Mesenchymal stem cell (in vitro differentiated cells and primary cell): ENCODE measurements at places on chromosomes 5 and 9.

GRCh38 chr5:174810796-174811195 lies 86.4 kb downstream of the MSX2 start:
- no peaks in the 10 kb centered on the region for H3K27me3 ChIP-seq
- DNase-seq = no peak
- H3K4me1 ChIP-seq = no peaks in the 10 kb centered on the region
- no peaks in the 10 kb centered on the region for H3K36me3 ChIP-seq
- H3K27ac ChIP-seq = no peak overlapping the region

- H3K36me3 ChIP-seq = no peaks in the 10 kb centered on the region
- H3K4me1 ChIP-seq = no peaks in the 10 kb centered on the region
- H3K4me3 ChIP-seq = no peak overlapping the region
- H3K27ac ChIP-seq = no peak overlapping the region
These were observed 256.5 kb downstream of the CETN3 start for GRCh38 chr5:90153031-90153430.

DNA sequence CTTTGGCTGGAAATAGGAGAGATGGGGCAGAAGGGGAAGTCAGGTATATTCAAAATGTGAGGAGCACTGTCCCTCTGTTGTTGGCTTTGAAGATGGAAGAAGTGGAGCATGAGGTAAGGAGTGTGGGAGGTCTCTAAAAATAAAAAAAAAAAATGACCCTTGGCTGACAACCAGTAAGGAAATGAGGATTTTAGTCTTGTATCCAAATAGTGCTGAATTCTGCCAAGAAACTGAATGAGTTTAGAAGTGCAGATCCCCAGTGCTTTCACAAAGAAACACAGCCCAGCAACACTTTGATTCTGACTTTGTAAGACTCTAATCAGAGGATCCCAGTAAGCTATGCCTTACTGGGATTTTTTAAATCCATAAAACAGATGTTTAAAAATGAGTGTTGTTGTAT lies 367.9 kb downstream of the CYLC2 start:
- no peak for DNase-seq
- no peaks in the 10 kb centered on the region for H3K27me3 ChIP-seq
- no peak overlapping the region for H3K27ac ChIP-seq
- H3K36me3 ChIP-seq = no peaks in the 10 kb centered on the region
- no peak overlapping the region for H3K4me3 ChIP-seq

- H3K27me3 ChIP-seq = no peaks in the 10 kb centered on the region
- peaks cover 2% of the 10 kb centered on the region for H3K4me1 ChIP-seq
- peaks cover 51% of the 10 kb centered on the region for H3K36me3 ChIP-seq
- no peak for DNase-seq
- H3K4me3 ChIP-seq = no peak overlapping the region
These were observed 175.2 kb downstream of the GAPVD1 start for GRCh38 chr9:125436613-125437443.

GRCh38 chr5:141363952-141364660 lies at the start of gene PCDHGA5:
Gene PCDHGA5, plus strand, starts transcription at chr5:141364162. Its CDS starts 169 bp downstream, at chr5:141364331.
- H3K27me3 ChIP-seq = no peaks in the 10 kb centered on the region
- no peak for DNase-seq
- H3K27ac ChIP-seq = no peak within 1 kb of the TSS

- no peak for DNase-seq
- H3K27me3 ChIP-seq = no peaks in the 10 kb centered on the region
- H3K4me1 ChIP-seq = peaks cover 9% of the 10 kb centered on the region
- H3K36me3 ChIP-seq = no peaks in the 10 kb centered on the region
These were observed 7.9 kb upstream of the CARD19 start for GRCh38 chr9:93087971-93088655.

GRCh38 chr5:39716532-39717028 lies 291.8 kb upstream of the DAB2 start:
- DNase-seq = peak; percentile 73
- H3K27ac ChIP-seq = no peak overlapping the region
- no peaks in the 10 kb centered on the region for H3K27me3 ChIP-seq
- H3K4me1 ChIP-seq = no peaks in the 10 kb centered on the region
- H3K4me3 ChIP-seq = no peak overlapping the region

DNA sequence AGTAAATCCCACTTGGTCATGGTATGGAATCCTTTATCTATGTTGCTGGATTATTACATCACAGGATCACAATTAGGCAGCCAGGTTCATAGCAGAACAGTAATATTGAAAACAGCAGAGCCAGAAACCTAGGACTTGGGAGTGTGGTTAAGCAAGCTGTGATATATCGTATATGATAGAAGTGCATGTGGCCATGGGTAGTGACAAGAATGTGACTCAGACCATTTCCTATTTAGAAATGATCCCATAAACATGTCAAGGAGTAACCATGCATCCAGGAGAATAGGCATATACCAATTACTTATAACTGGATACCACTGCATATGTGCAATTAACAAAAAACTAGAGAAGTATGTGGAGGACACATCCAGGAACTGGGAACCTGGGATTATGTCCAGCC lies 31.2 kb downstream of the AMBP start:
- H3K36me3 ChIP-seq = peaks cover 37% of the 10 kb centered on the region
- H3K4me1 ChIP-seq = no peaks in the 10 kb centered on the region
- H3K27ac ChIP-seq = no peak overlapping the region
- H3K4me3 ChIP-seq = no peak overlapping the region
- H3K27me3 ChIP-seq = no peaks in the 10 kb centered on the region
- peak; percentile 65 for DNase-seq
